ENCODE measurements at places on chromosomes 7 and 10. TPM values are rescaled to one million over a fixed set of nuclear protein-coding genes. Genes with fewer than 3 reads are reported as not detected.

DNA sequence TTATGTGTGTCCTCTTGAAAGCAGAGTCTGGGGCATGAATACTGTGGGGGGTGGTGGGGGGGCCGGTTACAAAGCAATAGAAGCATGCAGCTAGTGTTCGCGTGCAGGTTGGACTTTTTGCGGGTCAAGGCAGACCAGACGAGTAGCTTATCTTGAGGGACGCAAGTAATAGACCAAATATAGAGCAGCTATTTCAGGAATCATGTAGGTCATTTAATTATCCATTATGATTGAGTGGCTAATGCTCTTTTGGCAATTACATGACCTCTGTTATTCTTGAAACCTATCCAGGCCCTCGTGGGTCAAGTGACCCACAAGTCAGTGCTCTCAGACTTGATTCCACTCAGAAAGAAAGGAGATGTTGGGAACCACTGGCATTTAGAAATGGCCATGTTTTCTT, 93.0 kb downstream of the BTRC start:
- no peak for DNase-seq
- peak overlapping the region; percentile 94 for H3K27ac ChIP-seq
- H3K4me3 ChIP-seq: no peak overlapping the region
- H3K27me3 ChIP-seq: no peaks in the 10 kb centered on the region

DNA sequence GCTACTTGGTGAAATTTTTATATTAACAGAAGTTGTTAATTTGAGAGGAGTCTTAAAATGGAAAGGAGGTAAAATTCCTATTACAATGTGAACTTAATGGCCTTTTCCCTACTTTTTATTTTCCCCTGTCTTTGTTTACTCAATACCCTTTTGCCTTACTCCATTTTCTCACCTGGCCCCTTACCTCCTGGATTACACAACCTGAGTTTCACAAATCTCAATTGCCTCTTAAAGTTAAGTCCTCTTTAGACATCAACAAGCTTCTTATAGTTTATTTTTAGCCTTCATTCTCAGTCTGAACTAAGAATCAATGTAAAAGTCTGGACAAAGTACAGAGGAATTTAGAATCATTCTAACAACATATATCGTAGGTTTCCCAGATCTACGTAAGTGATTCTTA, 247.0 kb downstream of the PCDH15 start:
- H3K4me1 ChIP-seq: no peaks in the 10 kb centered on the region
- H3K36me3 ChIP-seq: no peaks in the 10 kb centered on the region
- no peaks in the 10 kb centered on the region for H3K27me3 ChIP-seq
- no peak overlapping the region for H3K27ac ChIP-seq

DNA sequence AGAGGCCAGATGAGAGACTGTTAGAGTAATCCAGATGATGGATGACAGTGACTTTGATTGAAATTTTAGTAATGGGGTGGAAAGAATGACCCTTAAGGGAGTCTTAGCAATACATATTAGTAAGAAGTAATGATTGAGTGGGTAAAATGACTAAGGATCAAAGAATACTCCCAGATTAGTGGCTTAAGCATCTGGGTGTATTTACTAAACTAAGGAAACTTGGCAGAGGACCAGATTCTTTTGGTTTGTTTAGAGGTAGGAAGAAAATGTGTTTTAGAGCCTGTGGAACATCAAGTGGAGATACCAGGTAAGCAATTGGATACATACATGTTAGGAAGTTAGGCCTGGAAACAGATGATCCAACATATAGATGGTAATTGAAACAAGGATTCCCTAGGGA, 58.8 kb upstream of the ADRA2A start:
- H3K4me1 ChIP-seq: no peaks in the 10 kb centered on the region
- H3K27me3 ChIP-seq: no peaks in the 10 kb centered on the region
- DNase-seq: no peak
- peaks cover 20% of the 10 kb centered on the region for H3K36me3 ChIP-seq

The GPR26 gene
- total RNA-seq: 0.05 TPM

The ITGA8 gene
- total RNA-seq: 0.51 TPM

The NFE2L3 gene
- total RNA-seq: 2.8 TPM

The OR2A1 gene
- not detected for total RNA-seq

All from endothelial cell (in vitro differentiated cells).